ENCODE measurements at places on chromosomes 4 and X.

- no peak for DNase-seq
These were observed 76.9 kb downstream of the CLCN4 start for GRCh38 chrX:10233696-10234095.

GRCh38 chr4:85940151-85940550, 419.7 kb downstream of the MAPK10 start:
- DNase-seq = no peak

- DNase-seq = no peak
These were observed 1.4 kb upstream of the VEGFC start for GRCh38 chr4:176794151-176794550.

- DNase-seq = no peak
These were observed 642.2 kb downstream of the C4orf33 start for GRCh38 chr4:129738175-129738574.

- no peak for DNase-seq
These were observed 16.9 kb upstream of the TMSB4X start for GRCh38 chrX:12958059-12958458.

- DNase-seq = no peak
These were observed 612 bp downstream of the CPLX1 start for GRCh38 chr4:825063-825970.

Data from type B pancreatic cell (in vitro differentiated cells).